ENCODE measurements at places on chromosomes 3 and 15.

DNA sequence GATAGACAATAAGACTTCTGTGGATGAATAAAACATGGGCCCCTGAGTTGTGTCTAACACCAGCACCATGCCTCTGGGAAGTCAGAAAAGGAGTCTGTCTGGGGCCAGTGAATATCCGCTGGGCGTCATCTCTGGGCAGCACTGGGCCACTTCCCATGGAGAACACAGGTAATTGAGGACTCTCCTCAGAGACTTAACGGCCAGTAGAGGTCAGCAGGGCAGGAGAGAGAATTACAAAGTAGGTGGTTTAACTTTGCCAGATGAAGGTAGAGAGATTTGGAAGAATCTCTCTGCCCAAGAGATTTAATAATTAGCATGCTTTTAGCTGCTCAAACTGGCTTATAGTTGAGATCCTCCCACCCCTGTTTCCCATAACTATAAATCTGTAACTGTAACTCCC lies 65.7 kb downstream of the OCA2 start:
- H3K27ac ChIP-seq, result no peak overlapping the region
- no peaks in the 10 kb centered on the region for H3K4me1 ChIP-seq
- no peak for DNase-seq
- no peak overlapping the region for H3K4me3 ChIP-seq

GRCh38 chr3:107884719-107885460 lies 205.9 kb downstream of the CD47 start:
- no peak overlapping the region for H3K4me3 ChIP-seq
- peaks cover 16% of the 10 kb centered on the region for H3K4me1 ChIP-seq
- DNase-seq, result no peak
- peaks cover 11% of the 10 kb centered on the region for H3K36me3 ChIP-seq
- no peaks in the 10 kb centered on the region for H3K27me3 ChIP-seq

DNA sequence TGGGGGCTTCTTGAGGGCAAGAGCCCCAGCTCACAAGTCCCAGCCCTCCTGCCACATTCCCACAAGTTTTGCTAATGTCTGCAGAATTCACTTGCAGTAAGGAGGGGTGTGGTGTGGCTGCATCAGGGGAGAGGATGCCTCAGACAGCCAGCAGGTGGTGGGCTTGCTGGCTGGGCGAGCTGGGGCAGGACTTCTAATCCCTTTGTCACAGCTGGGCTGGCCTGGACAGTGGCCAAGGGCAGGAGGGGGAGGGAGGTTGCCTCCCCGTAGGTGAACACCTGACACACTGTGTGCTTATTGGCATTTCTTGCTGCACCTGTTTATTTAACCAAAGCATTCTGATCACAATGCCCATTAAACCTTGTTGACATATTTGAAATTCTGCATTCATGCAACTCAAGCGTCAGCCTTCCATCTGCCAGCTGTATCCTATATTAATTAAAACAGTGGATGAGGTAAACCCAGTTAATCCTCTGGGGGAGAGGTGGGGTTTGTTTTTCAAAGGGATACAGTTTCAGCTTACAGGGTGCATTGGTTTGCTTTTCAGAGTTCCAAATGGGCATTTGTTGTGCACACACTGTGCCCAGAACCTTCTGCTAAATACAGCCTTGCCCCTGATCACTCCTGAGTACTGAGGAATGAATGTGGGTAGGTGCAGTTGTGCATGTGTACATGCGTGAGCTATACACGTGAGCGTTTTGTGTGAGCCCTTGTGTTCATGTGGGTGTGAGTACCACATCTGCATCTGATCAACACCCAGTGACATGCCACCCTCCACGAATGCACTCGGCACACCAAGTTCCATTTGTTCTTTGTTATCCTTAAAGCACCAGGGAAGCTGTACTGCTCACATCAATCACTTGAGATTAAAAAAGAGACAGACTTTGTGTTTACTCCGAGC lies 268.7 kb downstream of the XXYLT1 start:
- peak; percentile 68 for DNase-seq
- H3K27me3 ChIP-seq, result no peaks in the 10 kb centered on the region
- H3K27ac ChIP-seq, result no peak overlapping the region
- no peak overlapping the region for H3K4me3 ChIP-seq
- H3K36me3 ChIP-seq, result no peaks in the 10 kb centered on the region
- peaks cover 24% of the 10 kb centered on the region for H3K4me1 ChIP-seq

DNA sequence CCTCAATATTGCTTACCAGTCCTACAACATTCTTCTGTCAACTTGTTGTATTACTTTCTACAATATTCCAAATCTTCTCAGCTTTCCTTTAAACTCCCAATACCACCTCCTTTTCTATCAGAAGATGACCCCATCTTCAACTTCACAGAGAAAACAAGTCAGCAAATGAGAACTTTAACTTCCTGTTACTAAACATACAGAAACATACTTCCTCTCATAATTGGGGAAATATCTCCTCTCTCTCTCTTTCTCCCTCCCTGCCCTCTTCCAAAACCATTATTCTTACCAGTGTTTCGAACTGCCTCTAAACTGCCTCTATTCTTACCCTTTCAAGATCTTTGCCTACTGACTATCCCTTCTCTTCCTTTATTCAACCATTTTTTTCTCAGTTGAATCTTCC lies 1.8 kb upstream of the SNAP23 start:
- H3K27me3 ChIP-seq, result no peaks in the 10 kb centered on the region
- DNase-seq, result no peak
- H3K27ac ChIP-seq, result 0 out of 2 replicates have a peak overlapping the region, but pooled peaks have one; percentile 30
- H3K4me3 ChIP-seq, result no peak overlapping the region
- H3K36me3 ChIP-seq, result no peaks in the 10 kb centered on the region
- peaks cover 28% of the 10 kb centered on the region for H3K4me1 ChIP-seq

- H3K4me3 ChIP-seq, result no peak overlapping the region
- no peak for DNase-seq
- H3K27ac ChIP-seq, result peak overlapping the region; percentile 37
- no peaks in the 10 kb centered on the region for H3K36me3 ChIP-seq
- H3K4me1 ChIP-seq, result peaks cover 88% of the 10 kb centered on the region
These were observed 73.8 kb downstream of the SMAD3 start for GRCh38 chr15:67138891-67139855.

GRCh38 chr15:89964232-89964954 lies 36.7 kb upstream of the ZNF710 start:
- H3K27ac ChIP-seq, result no peak overlapping the region
- no peak for DNase-seq
- H3K36me3 ChIP-seq, result no peaks in the 10 kb centered on the region
- H3K4me1 ChIP-seq, result no peaks in the 10 kb centered on the region
- no peaks in the 10 kb centered on the region for H3K27me3 ChIP-seq
- H3K4me3 ChIP-seq, result no peak overlapping the region

DNA sequence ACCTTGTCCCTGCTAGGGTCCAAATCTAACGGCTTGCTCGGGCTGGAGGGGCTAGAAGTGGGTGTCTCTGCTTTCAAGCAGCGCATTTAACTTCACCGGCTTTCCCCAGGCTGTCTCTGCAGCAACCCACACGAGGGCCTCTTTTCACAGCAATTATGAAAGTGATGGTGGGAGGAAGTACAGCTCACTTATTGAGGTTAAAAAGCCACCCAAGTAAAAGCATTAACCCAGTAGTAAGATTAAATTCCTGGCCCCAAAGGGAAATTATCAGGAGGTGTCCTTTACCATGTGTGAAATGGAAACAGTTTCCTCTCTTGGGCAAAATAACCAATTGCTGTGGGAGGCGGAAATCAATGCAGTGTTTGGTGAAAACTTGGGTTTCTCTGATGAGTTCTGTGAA lies 41.1 kb downstream of the NGRN start:
- no peak overlapping the region for H3K27ac ChIP-seq
- no peaks in the 10 kb centered on the region for H3K36me3 ChIP-seq
- no peak for DNase-seq
- no peak overlapping the region for H3K4me3 ChIP-seq
- no peaks in the 10 kb centered on the region for H3K27me3 ChIP-seq
- H3K4me1 ChIP-seq, result peaks cover 6% of the 10 kb centered on the region

DNA sequence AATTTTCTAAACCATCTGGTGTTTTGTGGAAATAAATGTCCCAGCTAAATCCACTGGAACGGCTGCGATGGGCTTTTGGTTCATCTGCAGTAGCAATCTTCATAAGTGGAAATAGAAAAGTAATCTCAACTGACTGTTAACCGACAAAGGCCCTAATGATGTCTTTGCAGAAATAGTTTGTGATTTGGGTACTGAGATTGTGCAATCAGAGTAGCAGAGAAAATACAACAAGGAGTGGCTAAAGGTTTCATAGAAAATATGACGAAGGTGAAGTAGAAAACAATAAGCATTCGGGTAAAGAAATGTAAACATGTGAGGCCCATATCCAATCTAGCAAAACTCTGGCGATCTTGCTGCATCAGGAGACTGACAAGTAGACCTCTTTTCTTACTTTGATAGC lies 262.6 kb upstream of the MCTP2 start:
- no peak for DNase-seq
- H3K4me1 ChIP-seq, result no peaks in the 10 kb centered on the region
- no peaks in the 10 kb centered on the region for H3K36me3 ChIP-seq
- no peak overlapping the region for H3K27ac ChIP-seq
- H3K27me3 ChIP-seq, result no peaks in the 10 kb centered on the region

GRCh38 chr3:168116279-168116678 lies 20.6 kb upstream of the GOLIM4 start:
- H3K27ac ChIP-seq, result no peak overlapping the region
- H3K4me3 ChIP-seq, result no peak overlapping the region
- H3K4me1 ChIP-seq, result no peaks in the 10 kb centered on the region
- no peaks in the 10 kb centered on the region for H3K36me3 ChIP-seq
- no peaks in the 10 kb centered on the region for H3K27me3 ChIP-seq
- no peak for DNase-seq

DNA sequence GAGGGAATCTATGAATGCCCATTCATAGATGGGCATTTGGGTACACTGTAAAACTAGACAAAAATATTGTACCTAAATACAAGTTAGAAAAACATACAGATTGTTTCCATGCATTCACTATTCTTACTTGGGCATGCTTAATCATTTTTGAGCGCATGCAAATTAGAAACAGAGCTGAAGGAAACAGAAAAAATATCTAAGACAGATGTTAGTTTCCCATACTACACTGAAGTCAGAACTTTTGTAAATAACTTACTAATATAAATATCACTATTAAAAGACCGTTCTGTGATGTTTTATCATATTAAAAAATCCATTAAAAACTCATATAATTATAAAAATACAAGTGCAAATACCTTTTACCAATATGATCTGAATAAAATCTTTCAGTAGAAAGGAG lies 58.7 kb downstream of the GOLIM4 start:
- no peaks in the 10 kb centered on the region for H3K27me3 ChIP-seq
- no peak overlapping the region for H3K4me3 ChIP-seq
- peaks cover 43% of the 10 kb centered on the region for H3K36me3 ChIP-seq
- H3K4me1 ChIP-seq, result peaks cover 8% of the 10 kb centered on the region
- no peak overlapping the region for H3K27ac ChIP-seq
- DNase-seq, result no peak

DNA sequence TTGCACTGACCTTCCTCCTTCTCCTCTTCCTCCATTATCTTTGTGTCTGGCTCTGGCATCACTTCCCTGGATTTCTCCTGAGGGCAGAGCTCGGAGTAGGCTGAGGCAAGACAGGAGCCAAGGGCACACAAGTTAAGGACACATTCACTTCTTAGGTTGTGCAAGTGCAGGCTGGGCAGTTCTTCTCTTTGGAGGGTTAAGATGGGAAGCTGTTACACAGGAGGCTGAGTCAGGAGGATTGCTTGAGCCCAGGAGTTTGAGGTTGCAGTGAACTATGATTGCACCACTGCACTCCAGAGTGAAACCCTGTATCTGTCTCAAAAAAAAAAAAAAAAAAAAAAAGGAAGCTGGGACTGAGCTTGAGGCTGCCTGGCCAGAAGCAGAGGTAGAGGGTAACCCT lies 176.2 kb upstream of the ANKRD28 start:
- DNase-seq, result no peak
- no peaks in the 10 kb centered on the region for H3K27me3 ChIP-seq
- H3K27ac ChIP-seq, result no peak overlapping the region
- no peak overlapping the region for H3K4me3 ChIP-seq
- 0 out of 2 replicates have a peak, but pooled peaks cover 8% of the 10 kb centered on the region for H3K4me1 ChIP-seq

- H3K27me3 ChIP-seq, result no peaks in the 10 kb centered on the region
- DNase-seq, result no peak
- H3K27ac ChIP-seq, result no peak overlapping the region
- peaks cover 4% of the 10 kb centered on the region for H3K36me3 ChIP-seq
These were observed 384.0 kb upstream of the TGFBR2 start for GRCh38 chr3:30222441-30222840.

- no peak overlapping the region for H3K27ac ChIP-seq
- peaks cover 21% of the 10 kb centered on the region for H3K36me3 ChIP-seq
- peaks cover 7% of the 10 kb centered on the region for H3K27me3 ChIP-seq
- peak; percentile 50 for DNase-seq
These were observed 2.1 kb downstream of the MAGEL2 start for GRCh38 chr15:23645371-23646164.

GRCh38 chr15:57382215-57382614 lies 5.9 kb downstream of the CGNL1 start:
- peak overlapping the region; percentile 77 for H3K27ac ChIP-seq
- peaks cover 90% of the 10 kb centered on the region for H3K4me1 ChIP-seq
- H3K27me3 ChIP-seq, result peaks cover 4% of the 10 kb centered on the region
- no peak for DNase-seq
- H3K36me3 ChIP-seq, result no peaks in the 10 kb centered on the region

GRCh38 chr3:159586571-159587202 lies 401.9 kb upstream of the IL12A start:
- no peak overlapping the region for H3K4me3 ChIP-seq
- peaks cover 8% of the 10 kb centered on the region for H3K4me1 ChIP-seq
- DNase-seq, result peak; percentile 66
- H3K27ac ChIP-seq, result no peak overlapping the region
- H3K27me3 ChIP-seq, result no peaks in the 10 kb centered on the region

GRCh38 chr3:133490468-133491351 lies 82.8 kb upstream of the CDV3 start:
- no peak overlapping the region for H3K27ac ChIP-seq
- peaks cover 23% of the 10 kb centered on the region for H3K36me3 ChIP-seq
- H3K27me3 ChIP-seq, result peaks cover 4% of the 10 kb centered on the region
- no peak for DNase-seq

DNA sequence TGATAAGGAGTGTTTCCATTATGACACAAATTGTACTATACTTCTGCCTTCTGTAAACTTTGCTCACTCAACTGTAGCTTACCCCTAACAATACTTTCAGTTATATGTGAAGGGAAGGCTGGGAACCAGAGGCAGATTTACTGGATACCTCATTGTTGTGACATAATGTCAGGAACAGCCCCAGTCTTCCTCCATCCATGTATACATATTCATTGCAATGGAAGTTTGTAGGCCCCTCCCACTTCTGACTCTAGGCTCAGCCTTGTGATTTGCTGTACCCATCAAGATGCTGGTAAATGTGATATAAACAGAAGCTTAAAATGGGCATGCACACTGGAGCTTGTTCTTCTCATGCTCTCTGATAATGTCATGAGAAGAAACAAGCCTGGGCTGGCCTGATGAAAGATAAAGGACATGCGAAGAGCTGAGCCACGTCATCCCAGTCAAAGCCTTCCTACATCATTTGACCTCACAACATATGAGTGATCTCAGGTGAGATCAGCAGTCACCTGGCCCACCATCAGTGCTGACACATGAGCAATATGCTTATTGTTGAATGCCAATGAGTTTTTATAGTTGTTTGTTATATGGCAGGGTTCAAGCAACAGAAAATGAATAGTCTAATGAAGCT lies 267.8 kb downstream of the GAP43 start:
- no peaks in the 10 kb centered on the region for H3K36me3 ChIP-seq
- H3K27me3 ChIP-seq, result no peaks in the 10 kb centered on the region
- peaks cover 3% of the 10 kb centered on the region for H3K4me1 ChIP-seq
- no peak for DNase-seq
- no peak overlapping the region for H3K4me3 ChIP-seq
